ENCODE measurements at places on chromosomes 12 and 14. TPM values are rescaled to one million over a fixed set of nuclear protein-coding genes. Genes with fewer than 3 reads are reported as not detected.

Gene GZMB
- polyA plus RNA-seq, result not detected

Gene BTBD6
- 65.0 TPM for polyA plus RNA-seq

Gene LRP1-AS
- polyA plus RNA-seq, result not detected

Gene TAS2R8
- not detected for polyA plus RNA-seq

Gene DBX2
- polyA plus RNA-seq, result not detected

DNA sequence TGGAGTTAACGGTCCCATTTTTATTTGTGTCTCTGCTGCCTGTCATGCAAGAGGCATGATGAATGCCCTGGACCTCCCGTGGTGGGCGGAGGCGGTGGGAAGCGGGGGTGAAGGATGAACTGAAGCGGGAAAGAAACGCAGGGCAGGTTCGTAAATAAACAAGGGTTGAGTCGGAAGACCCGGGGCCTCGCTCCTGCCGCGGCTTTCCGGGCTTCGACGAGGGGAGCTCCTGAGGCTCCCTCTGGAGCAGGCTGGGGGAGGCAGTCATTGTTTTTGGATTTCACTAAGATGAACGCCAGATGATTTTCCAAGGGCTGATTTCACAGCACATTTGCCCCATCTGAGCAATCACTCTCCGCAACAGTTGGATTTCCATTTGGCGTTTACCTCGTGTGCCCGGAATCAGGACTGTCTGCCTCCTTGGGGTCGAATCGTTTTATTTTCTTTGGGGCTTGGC, 130.2 kb downstream of the SLC38A6 start:
- no peak for DNase-seq
- no peak overlapping the region for H3K27ac ChIP-seq
- H3K4me3 ChIP-seq, result no peak overlapping the region
- peaks cover 8% of the 10 kb centered on the region for H3K4me1 ChIP-seq

- no peak overlapping the region for H3K4me3 ChIP-seq
- H3K27me3 ChIP-seq, result no peaks in the 10 kb centered on the region
- no peak overlapping the region for H3K27ac ChIP-seq
- no peaks in the 10 kb centered on the region for H3K36me3 ChIP-seq
- DNase-seq, result peak; percentile 21
These were observed 203.3 kb upstream of the KRR1 start for GRCh38 chr12:75714462-75715322.

- no peak for DNase-seq
- no peak overlapping the region for H3K4me3 ChIP-seq
- no peaks in the 10 kb centered on the region for H3K27me3 ChIP-seq
- no peak overlapping the region for H3K27ac ChIP-seq
These were observed 16.1 kb downstream of the TECPR2 start for GRCh38 chr14:102378830-102379229.

GRCh38 chr14:24674204-24674970, 40.4 kb upstream of the GZMB start:
- H3K4me1 ChIP-seq, result no peaks in the 10 kb centered on the region
- no peak overlapping the region for H3K4me3 ChIP-seq
- peaks cover 3% of the 10 kb centered on the region for H3K27me3 ChIP-seq
- DNase-seq, result no peak

DNA sequence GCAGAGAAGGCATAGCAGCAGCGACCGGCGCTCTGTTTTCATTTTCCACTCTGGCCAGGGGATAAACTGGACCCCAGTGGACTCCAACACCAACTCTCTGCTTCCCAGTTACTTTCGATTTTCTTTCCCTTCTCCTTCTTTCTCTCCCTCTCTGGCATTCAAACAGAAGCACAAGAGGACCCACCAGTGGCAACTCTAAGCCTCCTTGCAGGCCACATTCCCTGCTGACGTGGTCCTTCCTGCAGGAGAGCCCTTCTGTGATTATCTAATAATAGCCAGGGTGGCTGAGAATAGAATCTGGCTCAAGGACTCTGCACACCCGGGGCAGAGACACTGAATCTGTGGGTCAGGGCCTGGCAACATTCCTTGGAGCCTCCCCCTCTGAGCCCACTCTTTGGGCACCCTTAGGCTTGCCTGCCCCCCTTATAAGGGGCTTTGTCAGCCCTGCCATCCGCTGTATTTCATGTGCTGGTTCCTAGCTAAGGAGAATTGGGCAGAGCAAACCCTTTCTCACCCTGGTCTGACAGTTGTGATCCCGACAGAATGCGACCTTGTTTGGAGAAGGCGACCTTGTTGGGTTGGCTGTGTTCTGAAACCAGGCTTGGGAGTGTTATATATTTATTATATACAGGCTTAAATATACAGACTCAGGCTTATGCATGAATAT, 8.2 kb upstream of the HOXC6 start:
- peaks cover 3% of the 10 kb centered on the region for H3K4me1 ChIP-seq
- no peak overlapping the region for H3K27ac ChIP-seq
- DNase-seq, result no peak
- peaks cover 85% of the 10 kb centered on the region for H3K27me3 ChIP-seq
- H3K4me3 ChIP-seq, result no peak overlapping the region

- H3K36me3 ChIP-seq, result no peaks in the 10 kb centered on the region
- no peak overlapping the region for H3K27ac ChIP-seq
- H3K4me3 ChIP-seq, result no peak overlapping the region
- peak; percentile 7 for DNase-seq
These were observed 127.9 kb upstream of the TMEM132D start for GRCh38 chr12:130031571-130032189.

GRCh38 chr12:109830718-109831117, 2.5 kb downstream of the TRPV4 start:
- no peak for DNase-seq
- H3K4me1 ChIP-seq, result peaks cover 14% of the 10 kb centered on the region
- no peak overlapping the region for H3K4me3 ChIP-seq
- H3K36me3 ChIP-seq, result no peaks in the 10 kb centered on the region
- no peak overlapping the region for H3K27ac ChIP-seq
- no peaks in the 10 kb centered on the region for H3K27me3 ChIP-seq

DNA sequence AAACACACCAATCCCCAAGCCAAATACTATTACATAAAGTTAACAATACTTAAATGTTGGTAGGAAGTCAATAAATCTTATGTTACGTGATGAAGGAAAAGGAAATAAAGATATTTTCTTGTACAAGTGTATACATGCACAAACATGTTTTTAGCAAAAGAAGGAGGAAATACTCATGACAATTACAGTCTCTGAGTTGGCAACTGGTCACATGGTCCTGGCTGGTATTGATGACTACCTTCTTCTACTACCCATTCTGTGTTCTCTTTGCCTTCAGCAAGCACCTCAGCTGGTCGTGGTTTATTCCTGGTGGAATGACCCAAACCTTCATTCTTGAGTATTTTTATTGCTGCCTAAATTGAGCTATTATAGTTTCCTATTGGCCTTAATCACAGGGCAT, 84.8 kb downstream of the PLBD1 start:
- no peak overlapping the region for H3K27ac ChIP-seq
- no peak overlapping the region for H3K4me3 ChIP-seq
- DNase-seq, result no peak
- peaks cover 17% of the 10 kb centered on the region for H3K36me3 ChIP-seq
- no peaks in the 10 kb centered on the region for H3K4me1 ChIP-seq

DNA sequence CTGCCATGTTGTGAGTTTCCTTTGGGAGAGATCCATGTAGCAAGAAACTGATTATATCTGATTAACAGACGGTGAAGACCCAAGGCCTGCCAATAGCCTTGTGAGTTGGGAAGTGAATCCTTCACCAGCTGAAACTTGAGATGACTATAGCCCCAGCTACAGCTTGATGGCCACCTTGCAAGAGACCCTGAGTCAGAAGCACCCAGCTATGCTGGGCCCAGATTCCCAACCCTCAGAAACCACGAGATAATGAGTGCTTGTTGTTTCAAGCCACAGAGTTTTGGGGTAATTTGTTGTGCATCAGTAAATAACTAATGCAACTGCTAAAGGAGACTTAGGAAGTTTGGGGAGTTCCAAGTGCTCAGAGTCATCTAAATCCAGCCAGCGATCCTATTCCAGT, 80.3 kb downstream of the AVPR1A start:
- no peak overlapping the region for H3K27ac ChIP-seq
- no peak for DNase-seq
- H3K27me3 ChIP-seq, result peaks cover 2% of the 10 kb centered on the region
- no peaks in the 10 kb centered on the region for H3K4me1 ChIP-seq
- no peak overlapping the region for H3K4me3 ChIP-seq

- no peak overlapping the region for H3K4me3 ChIP-seq
- no peaks in the 10 kb centered on the region for H3K36me3 ChIP-seq
- H3K4me1 ChIP-seq, result peaks cover 15% of the 10 kb centered on the region
- H3K27ac ChIP-seq, result peak overlapping the region; percentile 78
These were observed 249.7 kb upstream of the AVPR1A start for GRCh38 chr12:63400718-63401117.

DNA sequence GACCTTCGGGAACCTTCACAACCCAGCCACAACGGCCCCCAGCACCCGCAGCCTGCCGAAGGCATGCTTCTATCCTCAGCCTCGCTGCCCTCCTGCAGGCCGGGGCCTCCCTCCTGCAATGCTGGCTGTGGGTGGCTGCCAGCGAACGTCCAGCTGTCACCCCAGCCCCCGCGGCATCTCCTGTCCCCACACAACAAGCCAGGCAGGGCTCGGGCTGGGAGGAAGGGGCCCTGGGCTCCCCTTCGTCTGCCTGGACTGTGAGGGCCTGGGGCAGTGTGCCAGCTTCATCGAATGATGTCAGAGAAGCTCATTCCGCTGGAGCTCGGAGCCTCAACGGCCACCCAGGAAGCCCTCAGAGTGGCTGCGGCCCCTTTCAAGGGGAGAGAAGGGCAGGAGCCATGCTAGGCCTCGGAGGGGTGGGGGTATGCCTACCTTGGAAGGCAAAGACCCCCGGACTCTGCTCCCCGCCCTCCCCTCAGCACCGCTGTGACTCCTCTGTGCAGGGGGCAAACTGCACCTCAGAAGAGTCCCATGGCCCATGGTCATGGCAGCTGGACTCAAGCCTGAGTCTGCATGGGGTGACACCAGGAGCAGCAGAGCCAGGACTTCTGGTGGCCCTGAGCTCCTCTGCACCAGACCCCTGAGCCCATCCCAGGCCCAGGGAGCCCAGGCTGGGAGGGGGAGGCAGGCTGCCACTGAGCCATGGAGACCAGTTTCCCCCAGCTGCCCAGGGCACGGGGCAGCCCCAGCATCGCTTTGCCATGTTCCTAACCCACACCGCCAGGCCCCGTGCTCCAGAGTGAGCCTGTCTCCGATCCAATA, 24.7 kb upstream of the C14orf180 start:
- no peaks in the 10 kb centered on the region for H3K36me3 ChIP-seq
- no peak overlapping the region for H3K4me3 ChIP-seq
- no peaks in the 10 kb centered on the region for H3K27me3 ChIP-seq
- no peaks in the 10 kb centered on the region for H3K4me1 ChIP-seq
- no peak for DNase-seq

DNA sequence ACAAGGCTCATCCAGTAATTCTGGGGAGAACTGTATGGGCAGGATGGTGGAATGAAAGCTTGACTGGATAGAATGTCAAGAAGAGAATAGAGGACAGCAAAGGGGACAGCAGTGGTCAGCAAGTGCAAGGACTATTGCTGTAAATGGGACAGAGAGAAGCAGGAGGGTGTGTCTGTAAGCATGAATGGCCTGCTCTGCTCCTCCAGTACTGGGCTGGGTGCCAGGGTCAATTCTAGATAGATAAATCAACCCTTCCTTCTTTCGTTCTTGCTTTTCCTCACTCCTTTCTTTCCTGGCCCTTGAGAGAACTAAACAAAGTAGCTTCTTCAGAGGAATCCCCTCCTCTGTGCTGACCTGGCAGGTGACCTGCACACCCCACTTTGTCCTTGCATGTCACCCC, 1019.2 kb downstream of the BCL11B start:
- H3K27me3 ChIP-seq, result no peaks in the 10 kb centered on the region
- H3K4me3 ChIP-seq, result no peak overlapping the region
- no peaks in the 10 kb centered on the region for H3K4me1 ChIP-seq
- no peaks in the 10 kb centered on the region for H3K36me3 ChIP-seq

GRCh38 chr14:61992139-61992538, 229.9 kb downstream of the SNAPC1 start:
- H3K27ac ChIP-seq, result no peak overlapping the region
- no peaks in the 10 kb centered on the region for H3K4me1 ChIP-seq
- no peak overlapping the region for H3K4me3 ChIP-seq
- H3K36me3 ChIP-seq, result no peaks in the 10 kb centered on the region
- peaks cover 3% of the 10 kb centered on the region for H3K27me3 ChIP-seq

GRCh38 chr14:67645414-67645813, 25.7 kb downstream of the ARG2 start:
- DNase-seq, result no peak
- peaks cover 13% of the 10 kb centered on the region for H3K36me3 ChIP-seq
- no peaks in the 10 kb centered on the region for H3K27me3 ChIP-seq
- H3K27ac ChIP-seq, result no peak overlapping the region

Data from endothelial cell of umbilical vein (primary cell).